ENCODE measurements at places on chromosomes 3 and 15.
A peak's percentile ranks its signal among the peaks of the same experiment; 100 is the strongest.

DNA sequence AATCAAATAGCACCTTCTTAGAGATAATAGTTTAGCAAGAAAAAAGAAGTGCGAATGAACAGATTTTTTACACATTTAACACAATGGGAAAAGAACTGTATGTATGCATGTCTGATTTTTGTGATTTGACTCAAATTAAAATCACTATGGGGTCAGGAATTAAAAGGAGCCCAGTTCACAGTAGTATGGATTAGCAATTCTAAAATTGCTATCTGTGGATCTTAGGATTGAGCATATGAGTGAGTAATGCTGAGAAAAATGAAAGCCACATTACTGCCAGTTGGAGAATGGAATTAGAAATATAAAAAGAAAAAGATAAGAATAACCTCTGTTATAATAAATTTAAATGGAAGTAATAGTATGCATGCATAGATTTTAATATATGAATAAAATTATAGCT is 386.8 kb upstream of the PLSCR5 start:
- no peak for DNase-seq

DNA sequence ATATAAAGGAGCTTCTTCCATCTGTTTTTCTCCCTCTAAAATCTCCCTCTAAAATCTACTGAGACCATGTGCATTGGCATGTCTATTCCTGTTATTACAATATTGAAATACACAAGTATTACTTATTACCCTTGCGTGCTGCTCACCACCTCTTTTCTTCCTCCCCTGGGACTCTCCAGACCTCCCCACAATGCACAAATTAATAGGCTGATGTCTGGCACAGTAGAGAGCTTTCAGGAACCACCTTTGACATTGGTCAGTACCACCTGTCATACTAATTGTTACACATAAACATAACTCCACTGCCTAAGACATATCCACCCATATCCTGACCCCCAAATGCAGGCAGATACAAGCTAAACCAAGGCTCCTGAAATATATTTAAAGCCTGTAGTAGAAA is 722.6 kb downstream of the FHIT start:
- DNase-seq: no peak

DNA sequence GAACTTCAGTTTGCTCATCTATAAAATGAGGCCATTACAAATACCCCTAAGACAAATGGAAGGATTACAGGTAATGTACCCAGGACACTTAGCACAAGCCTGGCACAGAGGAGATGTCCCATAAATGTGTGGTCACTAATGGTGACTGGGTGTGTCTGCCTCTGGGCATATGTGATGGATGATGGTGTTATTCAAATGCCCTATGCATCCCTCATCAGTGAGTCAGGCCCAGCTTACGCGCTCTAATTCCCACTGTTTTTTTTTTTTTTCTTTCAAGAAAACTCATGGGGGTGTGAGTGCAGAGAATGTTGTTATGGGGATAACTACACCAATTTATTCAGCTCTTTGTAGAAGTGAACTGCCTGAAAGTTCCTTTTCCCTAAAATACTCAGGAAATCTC is 23.6 kb upstream of the KIF23 start:
- DNase-seq: no peak

DNA sequence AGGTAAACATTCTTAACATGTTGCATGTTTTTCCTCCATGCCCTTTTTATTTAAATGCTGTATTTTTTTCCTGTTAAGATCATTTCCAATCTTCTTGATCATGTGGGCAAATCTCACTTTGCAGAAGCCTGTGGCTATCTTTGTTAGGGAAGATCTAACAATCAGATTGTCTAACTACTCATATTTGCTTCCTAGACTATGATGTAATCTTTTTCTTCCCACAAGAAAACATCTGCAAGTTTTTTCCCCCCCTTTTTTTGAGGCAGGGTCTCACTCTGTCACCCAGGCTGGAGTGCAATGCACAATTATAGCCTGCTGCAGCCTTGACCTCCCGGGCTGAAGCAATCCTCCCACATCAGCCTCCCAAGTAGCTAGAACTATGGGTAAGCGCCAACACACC is 15.0 kb upstream of the LMOD3 start:
- DNase-seq: no peak

DNA sequence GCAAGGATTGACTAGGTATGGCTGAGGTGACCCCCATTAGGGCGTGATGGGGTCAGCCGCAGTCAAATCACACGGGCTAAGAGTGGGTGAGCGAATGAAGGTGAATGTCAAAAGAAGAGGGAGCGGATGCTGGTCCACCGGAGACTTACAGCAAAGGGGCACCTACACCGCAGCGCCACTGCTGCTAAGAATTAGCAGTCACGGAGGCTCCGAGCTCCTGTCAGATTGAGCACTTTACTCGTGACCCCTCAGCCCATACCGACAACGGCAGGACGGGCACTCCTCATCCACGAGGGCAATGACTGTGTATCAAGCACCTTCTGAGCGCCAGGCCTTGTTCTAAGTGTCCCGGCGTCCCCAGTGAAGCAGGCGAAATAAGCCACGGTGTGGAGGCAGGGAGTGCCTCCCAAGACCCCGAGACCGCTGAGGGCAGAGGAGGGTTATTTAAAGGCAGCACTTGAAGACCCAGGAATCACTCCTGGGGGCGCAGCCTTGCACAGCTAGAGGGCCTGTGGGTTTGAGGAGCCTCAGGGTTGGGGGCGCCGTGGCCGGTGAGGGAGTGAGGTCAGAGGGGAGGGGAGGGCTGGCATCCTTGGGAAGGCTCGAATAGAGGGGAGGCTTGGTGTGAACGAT is 61.6 kb upstream of the GATA2 start:
- DNase-seq: peak; percentile 25

DNA sequence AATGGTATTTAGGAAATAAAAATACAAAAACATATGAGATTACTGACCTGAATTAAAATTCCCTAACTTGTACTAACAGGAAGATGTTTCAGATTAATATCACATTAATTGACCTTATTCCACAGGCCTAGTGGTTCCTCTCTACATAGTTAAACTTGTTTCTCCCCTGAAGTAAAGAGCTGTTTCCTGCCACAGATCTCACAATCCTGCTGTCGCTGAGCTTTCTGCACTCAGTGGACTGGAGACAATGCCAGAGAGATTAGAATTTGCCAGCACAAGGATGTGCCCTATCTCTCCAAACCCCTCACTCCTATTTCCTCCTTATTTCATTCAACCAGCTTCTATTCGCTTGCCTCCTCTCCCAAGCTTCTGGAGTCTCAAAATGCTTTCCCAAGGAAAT is 130.6 kb downstream of the CTNNB1 start:
- no peak for DNase-seq

DNA sequence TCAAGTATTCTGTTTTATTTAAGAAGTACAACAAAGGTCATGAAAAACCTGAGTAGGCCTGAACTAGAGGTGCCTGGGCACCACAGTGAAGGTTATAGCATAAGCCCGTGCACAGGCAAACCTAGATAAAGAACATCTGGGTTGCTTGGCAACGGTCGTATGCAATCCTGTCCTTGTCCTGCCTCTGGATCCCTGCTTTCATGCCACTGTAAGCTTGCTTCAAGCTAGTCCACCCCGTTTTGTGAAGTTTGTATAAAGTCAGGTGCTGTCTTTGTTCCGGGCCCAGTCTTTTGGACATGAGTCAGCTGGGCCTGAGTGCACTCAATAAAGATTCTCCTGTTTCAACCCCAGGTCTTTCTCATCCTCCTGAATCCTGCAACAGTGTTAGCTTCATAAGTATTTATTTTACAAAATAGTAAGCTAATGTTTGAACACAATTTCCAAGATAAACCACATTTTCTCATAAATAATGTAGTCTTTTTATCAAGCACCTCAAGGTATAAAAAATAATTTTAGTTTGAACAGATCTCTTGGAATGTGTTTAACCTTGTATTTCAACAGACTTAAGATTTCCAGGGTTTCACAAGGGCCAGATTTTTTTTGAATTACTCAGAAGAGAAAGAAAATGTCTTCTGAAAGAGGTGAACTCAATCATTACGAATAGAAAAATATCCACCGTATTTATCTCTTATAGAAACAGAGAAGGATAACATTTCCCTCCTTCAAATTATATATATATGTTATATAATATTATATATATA is 14.3 kb upstream of the SLC9C1 start:
- DNase-seq: no peak

DNA sequence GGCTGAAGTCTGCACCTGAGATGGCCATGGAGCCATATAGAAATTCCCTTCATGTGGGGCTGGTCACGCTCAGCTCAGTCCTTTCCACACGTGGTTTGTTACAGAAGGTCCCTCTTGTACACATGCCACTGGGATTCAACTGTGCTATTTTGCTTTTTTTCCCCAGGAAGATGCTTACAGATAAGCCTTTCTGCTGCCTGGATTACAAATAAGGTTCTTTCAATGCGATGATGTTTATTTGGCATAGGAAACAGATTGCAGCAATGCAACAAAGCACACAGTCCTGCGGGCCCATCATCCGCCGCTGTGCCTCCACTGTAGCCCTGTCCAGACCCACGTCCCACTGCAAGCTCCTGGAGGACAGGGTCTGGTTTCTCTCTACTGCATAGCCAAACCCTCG is 124.8 kb downstream of the XXYLT1 start:
- no peak for DNase-seq

- DNase-seq: no peak
Measured at GRCh38 chr3:79253704-79254103, 514.1 kb downstream of the ROBO1 start.

- peak; percentile 78 for DNase-seq
Measured at GRCh38 chr15:43241100-43241499, 20.3 kb upstream of the EPB42 start.

DNA sequence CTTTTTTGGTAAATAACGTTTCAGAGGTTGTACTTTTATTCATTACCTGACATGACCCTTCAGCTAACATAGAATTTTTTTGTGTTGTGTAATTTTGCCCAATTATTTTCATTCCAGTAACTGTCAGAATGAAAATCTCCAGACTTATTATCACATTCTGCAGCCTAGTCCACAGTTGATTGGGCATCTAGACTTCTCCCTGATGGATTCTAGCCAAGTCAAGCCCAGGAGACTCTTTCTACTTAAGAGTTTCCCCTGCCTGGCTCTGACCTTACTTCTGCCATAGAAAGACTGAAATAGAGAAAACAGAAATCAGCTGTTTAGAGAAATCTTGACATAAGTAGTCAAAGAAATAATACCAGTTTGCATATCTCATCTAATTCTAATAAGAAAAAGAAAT is 82.9 kb upstream of the CDAN1 start:
- no peak for DNase-seq

DNA sequence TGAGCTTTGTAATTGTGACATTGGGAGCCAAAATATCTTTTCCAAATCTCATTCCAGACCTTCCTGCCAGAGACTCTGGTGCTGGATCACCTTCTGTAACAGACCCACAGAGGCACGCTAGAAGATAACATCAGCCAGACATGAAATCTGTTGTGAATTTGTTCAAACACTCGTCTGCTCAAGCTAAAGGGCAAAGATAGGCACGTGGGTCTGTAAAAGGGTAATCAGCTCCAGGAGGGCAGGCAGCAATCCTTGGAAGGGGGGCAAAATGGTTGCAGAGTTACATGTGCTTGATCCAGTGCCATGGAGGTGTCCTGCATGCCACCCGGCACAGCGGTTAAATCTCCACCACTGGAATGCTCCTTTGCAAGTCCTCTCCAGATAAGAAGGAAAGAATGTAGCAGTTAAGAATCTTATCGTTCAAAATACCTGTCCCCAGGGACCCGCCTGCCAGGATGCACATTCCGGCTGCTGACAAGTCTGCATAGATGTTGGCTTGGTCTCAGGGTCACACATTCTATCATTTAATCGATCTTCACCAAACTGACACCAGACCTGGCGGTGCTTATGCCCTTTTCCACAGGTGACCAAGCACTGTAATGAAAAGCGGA is 74.8 kb downstream of the ADAMTS9 start:
- DNase-seq: no peak

DNA sequence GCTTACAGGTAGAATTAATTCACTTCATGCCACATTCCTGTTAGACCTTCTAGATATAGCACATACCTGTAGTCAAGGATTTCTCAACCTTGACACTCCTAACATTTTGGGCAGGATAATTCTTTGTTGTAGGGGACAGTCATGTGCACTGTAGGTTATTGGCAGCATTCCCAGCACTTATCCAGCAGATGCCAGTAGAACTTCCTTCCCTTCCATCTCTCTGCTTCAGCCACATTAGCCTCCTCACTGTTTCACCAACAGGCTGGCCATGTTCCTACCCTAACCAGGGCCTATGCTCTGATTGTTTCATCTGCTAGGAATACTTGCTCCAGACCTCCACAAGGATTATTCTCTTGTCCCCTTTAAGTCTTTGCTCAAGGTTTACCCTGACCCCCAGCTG is 68.0 kb upstream of the STAC start:
- DNase-seq: no peak

DNA sequence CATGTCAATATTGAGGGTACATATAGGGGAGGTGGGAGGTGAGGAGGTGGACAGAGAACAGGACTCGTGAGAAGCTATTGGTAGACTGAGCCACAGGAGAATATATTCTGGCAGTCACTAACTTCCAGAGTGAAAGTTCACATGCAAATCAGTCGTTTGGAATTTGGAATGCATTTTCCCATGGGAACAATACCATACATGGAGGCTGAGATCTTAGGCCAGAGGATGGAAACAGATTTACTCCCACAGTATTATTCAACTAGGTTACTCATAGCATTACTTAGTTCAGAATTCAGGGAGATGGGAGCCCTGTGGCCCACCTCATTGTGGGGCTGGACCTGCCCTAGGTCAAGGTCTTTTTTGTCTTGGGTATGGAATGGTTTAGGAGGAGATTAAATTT is 36.4 kb upstream of the ABHD2 start:
- no peak for DNase-seq

GRCh38 chr15:69543681-69544364 is 91.2 kb downstream of the RPLP1 start:
- no peak for DNase-seq

GRCh38 chr3:107990433-107990832 is 100.4 kb downstream of the CD47 start:
- no peak for DNase-seq

DNA sequence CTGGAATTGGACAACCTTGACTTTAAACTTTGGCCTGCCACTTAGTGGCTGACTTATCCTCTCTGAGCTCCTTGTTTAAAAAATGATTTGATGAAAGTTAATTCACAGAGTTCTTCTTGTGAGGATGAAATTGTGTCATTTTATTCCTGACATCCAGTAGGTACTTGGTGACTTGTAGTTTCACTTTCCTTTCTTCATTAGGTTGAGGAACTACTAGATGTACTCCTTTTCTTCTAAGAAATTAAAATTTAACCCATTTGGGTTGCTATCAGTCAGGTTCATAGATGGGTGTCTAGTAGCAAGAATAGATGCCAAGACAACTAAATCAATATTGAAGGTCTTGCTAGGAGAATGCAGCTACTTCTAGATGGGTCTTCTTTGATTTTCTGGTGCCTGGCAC is 5.2 kb downstream of the NR1D2 start:
- no peak for DNase-seq

- no peak for DNase-seq
Measured at GRCh38 chr15:40871749-40872617, 2.1 kb downstream of the RHOV start.

DNA sequence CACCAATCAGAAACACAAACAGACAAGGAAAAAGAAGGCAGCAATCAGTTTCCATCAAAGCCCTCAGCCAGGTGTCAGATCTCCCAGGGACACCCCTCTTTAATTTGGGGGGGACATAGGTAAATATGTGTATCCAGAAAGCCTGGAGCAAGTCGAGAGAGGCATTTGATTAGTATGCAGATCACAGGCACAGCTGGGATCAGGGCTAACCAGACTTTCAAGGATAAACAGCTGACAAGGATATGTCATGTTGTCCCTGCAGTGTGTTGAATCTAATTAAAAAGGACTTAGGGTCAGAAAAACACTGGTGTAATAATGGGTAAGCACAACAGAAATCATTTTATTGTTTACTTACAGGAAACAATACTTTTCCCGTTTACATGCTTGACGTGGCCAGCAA is 30.2 kb downstream of the NSMCE3 start:
- no peak for DNase-seq

- no peak for DNase-seq
Measured at GRCh38 chr15:58608711-58609110, 140.8 kb downstream of the ADAM10 start.

All from left forelimb (tissue), 1 donor.